ENCODE measurements at places on chromosomes 6 and 20. TPM values are rescaled to one million over a fixed set of nuclear protein-coding genes. Genes with fewer than 3 reads are reported as not detected.

PI16 gene
- total RNA-seq, result not detected

WFDC5 gene
- not detected for total RNA-seq

RBPJL gene
- total RNA-seq, result not detected

CCN6 gene
- total RNA-seq, result not detected

BTBD9 gene
- 13.4 TPM for total RNA-seq

BMP2 gene
- 15.9 TPM for total RNA-seq

GRCh38 chr6:40425192-40425919 lies 161.8 kb downstream of the LRFN2 start:
- no peak overlapping the region for H3K27ac ChIP-seq
- H3K4me1 ChIP-seq, result no peaks in the 10 kb centered on the region
- no peaks in the 10 kb centered on the region for H3K27me3 ChIP-seq
- H3K4me3 ChIP-seq, result no peak overlapping the region
- no peak for DNase-seq

DNA sequence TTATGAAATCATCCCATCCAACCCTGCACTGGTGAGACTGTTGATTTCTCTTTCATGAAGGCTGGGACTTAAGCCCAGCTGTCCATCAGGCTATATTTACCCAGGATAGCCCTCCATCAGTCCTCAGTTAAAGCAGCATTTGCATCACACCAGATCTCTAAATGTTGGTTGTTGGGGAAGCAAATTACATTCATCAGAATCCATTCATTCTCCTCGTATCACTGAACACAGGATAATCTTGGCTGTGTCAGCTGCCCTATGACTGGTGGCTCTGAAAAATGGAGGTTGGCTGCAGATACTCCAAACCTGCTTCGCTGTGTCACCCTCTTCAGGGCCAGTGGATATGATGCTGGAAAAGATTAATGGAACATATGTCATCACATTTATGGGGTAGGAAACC lies 718.3 kb downstream of the KIF16B start:
- no peaks in the 10 kb centered on the region for H3K4me1 ChIP-seq
- H3K27ac ChIP-seq, result no peak overlapping the region
- H3K4me3 ChIP-seq, result no peak overlapping the region
- DNase-seq, result no peak
- no peaks in the 10 kb centered on the region for H3K36me3 ChIP-seq

DNA sequence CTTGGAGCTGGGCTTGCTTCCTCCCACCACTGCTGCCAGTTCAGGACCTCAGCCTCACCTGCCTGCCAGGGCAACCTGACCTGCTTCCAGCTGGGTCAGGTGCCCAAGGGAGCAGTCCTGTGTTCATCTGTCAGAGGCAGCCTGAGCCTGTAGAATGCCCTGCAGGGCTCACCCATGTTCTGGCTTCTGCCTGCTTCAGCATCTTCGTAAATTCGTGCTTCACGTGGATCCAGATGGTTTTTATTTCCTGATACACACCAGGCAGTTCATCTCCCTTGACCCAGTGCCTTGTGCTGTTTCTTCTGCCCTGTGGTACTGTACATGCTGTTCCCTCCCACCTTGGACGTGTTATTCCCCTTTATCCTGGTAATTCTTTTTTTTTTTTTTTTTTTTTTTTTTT lies 50.2 kb downstream of the ARID1B start:
- peaks cover 12% of the 10 kb centered on the region for H3K4me1 ChIP-seq
- peak overlapping the region; percentile 45 for H3K27ac ChIP-seq
- no peaks in the 10 kb centered on the region for H3K27me3 ChIP-seq
- no peaks in the 10 kb centered on the region for H3K36me3 ChIP-seq
- no peak overlapping the region for H3K4me3 ChIP-seq
- DNase-seq, result peak; percentile 44

GRCh38 chr6:90162648-90163387 lies 133.8 kb downstream of the BACH2 start:
- no peaks in the 10 kb centered on the region for H3K27me3 ChIP-seq
- no peaks in the 10 kb centered on the region for H3K4me1 ChIP-seq

DNA sequence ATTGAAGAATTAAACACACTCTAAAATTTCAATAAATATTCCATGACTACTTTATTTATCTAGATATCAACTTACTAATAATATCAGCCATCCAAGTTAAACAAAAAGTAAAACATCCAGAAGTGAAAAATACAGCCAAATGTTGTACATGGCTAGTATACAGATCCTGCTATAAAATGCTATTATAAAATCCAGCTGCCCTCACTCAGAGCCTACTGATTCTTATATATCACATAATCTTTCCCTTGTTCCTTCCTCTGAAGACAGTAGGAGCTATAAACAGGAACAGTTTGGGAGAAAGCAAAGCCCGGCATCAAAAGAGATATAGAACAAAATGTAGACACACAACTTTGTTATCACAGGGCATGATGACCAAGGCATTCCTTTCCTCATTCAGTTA lies 212.9 kb downstream of the PLCB4 start:
- no peaks in the 10 kb centered on the region for H3K36me3 ChIP-seq
- H3K4me1 ChIP-seq, result peaks cover 3% of the 10 kb centered on the region
- H3K27me3 ChIP-seq, result no peaks in the 10 kb centered on the region
- no peak overlapping the region for H3K4me3 ChIP-seq
- no peak overlapping the region for H3K27ac ChIP-seq
- DNase-seq, result peak; percentile 11

Measured in fibroblast of lung (primary cell).